CD4-positive, alpha-beta T cell treated with Interferon alpha-2 for 1 hour (primary cell): ENCODE measurements at places on chromosomes 3 and 15.

DNA sequence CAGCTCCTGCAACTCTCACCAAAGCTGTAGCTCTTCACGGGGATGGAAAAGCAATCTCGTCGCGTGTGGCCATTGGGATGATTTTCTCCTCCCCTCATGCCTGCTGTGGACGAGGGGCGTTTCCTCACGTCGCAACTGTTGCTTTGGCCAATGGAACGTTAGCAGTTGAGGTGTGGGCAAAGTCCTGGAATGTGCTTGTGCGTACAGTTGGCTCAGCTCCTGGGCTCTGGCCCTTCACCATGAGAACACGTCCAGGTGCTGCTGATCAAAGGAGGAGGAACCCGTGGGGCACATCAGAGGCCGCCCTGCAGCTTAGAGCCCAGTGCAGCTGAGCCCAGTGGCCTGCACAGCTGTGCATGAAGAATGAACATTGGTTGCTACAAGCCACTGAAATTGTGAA is 186.1 kb downstream of the TJP1 start:
- DNase-seq = no peak

GRCh38 chr3:185332026-185332735 is 30.8 kb upstream of the MAP3K13 start:
- no peak for DNase-seq

- no peak for DNase-seq
These were observed 543.0 kb upstream of the KCNMB2 start for GRCh38 chr3:177992993-177993970.

DNA sequence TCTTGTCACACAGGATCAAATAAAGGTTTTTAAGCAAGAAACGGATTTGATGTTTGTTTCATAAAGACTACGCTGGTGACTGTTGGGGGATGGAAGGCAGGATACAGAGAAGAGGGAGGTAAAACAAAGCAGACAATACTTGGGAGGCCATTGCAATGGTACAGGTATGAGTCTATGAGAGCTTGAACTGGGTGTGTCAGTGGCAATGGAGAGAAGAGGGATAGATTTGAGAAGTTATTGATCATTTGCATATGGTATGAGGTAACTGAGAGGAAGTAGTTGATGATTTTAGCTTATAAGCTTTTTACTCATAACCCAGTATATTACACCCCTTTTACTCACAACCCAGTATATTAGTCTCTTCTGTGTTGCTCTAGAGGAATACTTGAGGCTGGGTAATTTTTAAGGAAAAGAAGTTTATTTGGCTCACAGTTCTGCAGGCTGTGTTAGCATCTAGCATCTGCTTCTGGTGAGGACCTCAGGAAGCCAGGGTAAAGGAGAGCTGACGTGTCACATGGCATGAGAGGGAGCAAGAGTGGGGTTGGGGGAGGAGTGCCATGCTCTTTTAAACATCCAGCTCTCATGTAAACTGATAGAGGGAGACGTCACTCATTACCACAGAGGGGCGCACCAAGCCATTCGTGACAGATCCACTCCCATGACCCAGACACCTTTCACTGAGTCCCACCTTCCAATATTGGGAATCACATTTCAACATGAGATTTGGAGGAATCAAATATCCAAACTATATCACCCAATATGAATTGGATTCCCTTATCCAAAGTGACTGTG is 153.9 kb downstream of the VPS8 start:
- DNase-seq = no peak

DNA sequence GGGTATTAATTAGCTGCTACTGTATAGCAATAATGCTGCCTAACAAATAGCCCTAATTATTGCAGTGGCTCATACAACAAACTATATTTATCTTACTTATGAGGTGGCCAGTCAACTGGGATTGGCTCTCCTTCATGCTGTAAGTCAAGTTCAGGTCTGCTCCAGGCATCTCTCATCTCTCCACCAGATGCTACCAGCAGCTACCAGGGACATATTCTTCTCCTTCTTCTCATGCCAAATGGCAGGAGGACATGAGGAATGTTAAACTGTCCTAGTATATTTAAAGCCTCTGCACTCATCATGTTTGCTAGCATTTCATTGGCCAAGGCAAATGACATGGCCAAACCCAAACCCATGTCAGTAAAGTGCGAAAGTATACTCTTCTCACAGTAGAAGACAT is 17.3 kb downstream of the SV2B start:
- no peak for DNase-seq
